Esophagus squamous epithelium (tissue), 5 donors: ENCODE measurements at places on chromosomes 1 and 21.

DNA sequence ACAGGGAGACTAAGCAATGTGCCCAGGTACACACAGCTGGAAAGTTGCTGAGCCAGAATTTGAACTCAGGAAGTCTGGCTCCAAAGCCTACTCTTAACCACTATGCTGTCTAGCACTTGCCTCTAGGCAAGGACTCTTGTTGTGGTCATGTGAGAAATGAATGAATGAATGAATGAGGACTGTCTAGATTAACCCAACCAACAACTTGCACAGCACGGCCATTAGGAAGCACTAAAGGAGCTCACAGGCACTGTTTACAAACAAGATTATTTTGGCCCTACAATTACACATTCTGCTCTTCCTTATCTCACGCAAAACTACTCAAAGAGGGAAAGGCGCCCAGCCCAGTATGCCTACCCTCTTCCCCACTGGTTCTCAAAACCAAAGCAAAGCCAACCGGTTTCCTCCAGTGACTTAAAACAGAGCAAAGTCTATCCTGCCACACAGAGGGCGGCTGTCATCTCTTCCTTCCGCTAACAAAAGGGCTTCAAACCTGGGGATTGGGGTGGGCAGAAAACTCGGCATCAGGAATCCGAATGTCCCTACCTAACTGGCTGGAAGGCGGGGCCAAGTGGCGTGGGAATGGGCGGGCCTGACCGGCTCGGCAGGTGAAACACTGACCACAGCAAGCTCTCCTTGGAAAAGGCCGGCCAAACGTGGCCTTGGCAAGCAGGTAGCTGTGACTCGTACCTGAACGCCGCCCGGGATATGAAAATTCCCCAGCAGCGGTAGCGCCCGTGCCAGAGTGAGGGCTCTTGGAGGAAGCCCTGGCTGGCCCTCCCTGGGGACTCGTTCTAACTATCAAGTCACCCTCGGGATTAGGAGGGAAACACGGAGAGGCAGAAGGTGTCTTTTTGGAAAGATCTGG lies 948 bp downstream of the STK40 start:
- DNase-seq = no peak

GRCh38 chr1:20184481-20184900 lies 1.4 kb upstream of the UBXN10 start:
- no peak for DNase-seq

- no peak for DNase-seq
These were observed 53.1 kb downstream of the S100B start for GRCh38 chr21:46551636-46552241.

- DNase-seq = no peak
These were observed 22.0 kb upstream of the PRELP start for GRCh38 chr1:203453616-203454015.

GRCh38 chr1:154881820-154882535 lies 11.9 kb upstream of the KCNN3 start:
- no peak for DNase-seq

DNA sequence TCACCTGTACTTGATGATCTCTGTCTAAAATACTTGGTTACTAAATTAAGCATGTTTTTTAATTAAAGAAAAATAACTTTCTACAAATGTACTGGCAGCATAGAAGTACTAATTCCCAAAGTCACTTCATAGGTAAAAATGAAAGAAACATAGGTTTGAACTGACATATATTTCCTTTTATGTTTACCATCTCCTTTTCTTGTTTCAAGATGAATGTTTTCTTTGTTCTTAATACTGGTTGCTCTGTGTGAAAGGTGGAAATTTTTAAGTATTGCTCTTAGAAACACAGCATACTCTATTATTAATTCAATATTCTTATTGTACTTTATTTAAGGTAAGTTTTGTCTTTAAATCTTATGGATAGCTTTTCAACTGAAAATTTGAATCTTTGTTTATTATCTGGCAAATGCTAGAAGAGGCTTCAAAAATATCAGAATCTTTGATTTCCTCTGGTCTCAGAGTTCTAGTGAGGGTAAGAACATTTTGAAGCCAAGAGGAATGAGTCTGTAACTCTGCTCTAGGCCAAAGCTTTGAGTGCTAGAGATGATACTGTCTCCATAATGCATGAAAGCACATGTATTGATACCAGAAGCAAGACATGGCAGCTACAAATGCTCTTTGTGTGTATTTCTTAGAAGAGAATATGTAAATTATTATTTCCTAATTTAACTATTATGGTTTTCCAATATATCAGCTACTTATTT lies 18.2 kb downstream of the RRP15 start:
- no peak for DNase-seq

DNA sequence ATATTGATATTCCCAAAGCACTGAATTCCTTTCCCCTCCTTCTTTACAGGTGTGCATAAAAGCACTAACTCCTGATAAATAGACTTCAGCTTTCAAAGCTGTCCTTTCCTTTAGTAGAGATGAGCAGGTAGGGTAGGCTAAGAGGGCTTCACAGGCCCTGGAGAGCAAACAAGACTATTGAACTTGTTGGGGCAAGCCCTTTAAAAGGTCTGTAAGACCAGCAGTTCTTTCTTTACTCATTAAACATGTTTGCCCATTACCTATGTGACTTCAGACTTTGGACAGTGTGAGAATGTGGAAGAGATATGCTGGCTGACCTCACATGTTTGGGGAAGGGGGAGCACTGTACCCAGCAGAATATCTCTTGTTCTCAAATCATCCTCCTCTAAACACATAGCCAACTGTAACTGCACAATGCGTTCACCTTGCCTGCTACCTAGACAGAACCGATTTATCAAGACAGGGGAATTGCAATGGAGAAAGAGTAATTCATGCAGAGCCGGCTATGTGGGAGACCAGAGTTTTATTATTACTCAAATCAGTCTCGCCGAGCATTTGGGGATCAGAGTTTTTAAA lies 27.1 kb upstream of the HAO2 start:
- no peak for DNase-seq

DNA sequence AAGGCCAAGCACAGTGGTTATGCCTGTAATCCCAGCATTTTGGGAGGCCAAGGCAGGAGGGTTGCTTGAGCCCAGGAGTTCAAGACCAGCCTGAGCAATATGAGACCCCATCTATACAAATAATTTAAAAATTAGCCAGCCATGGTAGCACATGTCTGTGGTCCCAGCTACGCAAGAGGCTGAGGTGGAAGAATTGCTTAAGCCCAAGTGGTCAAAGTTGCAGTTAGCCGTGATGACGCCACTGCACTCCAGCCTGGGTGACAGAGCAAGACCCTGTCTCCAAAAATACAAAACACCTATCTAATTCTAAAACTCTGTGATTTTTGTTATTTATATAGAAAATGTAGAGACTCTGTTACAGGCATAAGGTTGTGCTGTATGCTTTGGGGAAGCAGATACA lies 44.2 kb upstream of the ZYG11A start:
- no peak for DNase-seq

GRCh38 chr1:186178426-186179043 lies 196.5 kb downstream of the TPR start:
- no peak for DNase-seq

GRCh38 chr21:28220680-28221079 lies 772.0 kb downstream of the LTN1 start:
- no peak for DNase-seq

DNA sequence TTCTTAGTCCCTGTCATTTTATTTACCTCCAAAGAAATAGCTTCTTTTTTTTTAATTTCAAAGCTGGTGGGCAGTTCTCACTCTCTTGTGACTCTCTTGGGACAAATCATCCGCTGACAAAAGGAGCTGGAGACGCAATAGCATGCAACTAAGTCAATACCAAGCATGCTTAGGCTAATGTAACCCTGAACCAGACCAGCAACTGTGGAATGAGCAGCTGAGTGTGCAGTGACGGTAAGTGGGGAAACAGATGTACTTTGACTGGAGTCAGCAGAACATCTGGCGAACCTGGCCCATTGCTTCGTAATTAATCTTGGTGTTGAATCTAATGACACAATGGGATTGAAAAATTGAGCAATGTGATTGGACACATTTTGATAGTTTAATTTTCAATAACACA lies 280.7 kb upstream of the PLXNA2 start:
- DNase-seq = no peak

DNA sequence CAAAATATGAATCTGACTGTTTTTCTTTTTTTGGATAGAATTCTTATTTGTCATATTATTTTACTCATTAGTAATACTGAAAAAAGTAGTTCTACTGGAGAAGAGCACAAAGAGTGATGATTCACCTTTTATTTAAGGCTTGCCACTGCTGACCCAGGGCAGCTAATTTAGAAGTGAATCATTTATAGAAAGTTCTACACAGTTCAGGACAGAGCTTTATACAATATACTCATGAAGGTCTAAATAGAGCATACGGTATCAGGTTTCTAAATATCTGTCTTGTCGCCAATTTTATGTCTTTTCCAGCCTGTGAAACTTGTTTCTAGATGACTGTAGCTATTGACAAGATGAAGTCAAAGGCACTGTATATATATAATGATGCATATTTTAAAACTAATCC lies 25.0 kb downstream of the GIPC2 start:
- DNase-seq = no peak

GRCh38 chr1:16318555-16318954 lies 33.7 kb downstream of the FBXO42 start:
- DNase-seq = no peak

- no peak for DNase-seq
These were observed 113.0 kb downstream of the ETS2 start for GRCh38 chr21:38918607-38919346.

DNA sequence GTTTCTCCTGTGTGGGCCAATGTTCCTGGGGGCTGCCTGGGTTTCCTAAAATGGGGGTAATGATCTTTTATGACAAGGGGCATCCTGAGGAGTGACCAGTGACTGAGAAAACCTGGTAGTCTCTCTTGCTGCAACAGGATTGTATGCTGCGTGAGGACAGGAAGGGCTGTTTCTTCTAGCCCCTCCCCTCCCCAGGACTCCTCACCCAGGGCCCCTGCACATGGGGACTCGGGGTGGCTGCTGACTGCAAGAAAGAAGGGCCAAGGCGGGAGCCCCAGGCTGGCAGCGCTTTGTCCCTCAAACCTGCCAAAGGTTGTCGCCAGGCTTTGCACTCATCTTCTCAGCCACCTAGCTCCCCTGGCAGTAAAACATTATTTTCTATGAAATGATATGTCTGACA lies 442.4 kb downstream of the CAMTA1 start:
- DNase-seq = no peak

- DNase-seq = no peak
These were observed 34.4 kb downstream of the MRPL39 start for GRCh38 chr21:25572861-25573310.

- no peak for DNase-seq
These were observed 13.8 kb downstream of the EFHD2 start for GRCh38 chr1:15423355-15424077.

GRCh38 chr1:2443277-2444137 lies 31.1 kb upstream of the PEX10 start:
- DNase-seq = no peak

DNA sequence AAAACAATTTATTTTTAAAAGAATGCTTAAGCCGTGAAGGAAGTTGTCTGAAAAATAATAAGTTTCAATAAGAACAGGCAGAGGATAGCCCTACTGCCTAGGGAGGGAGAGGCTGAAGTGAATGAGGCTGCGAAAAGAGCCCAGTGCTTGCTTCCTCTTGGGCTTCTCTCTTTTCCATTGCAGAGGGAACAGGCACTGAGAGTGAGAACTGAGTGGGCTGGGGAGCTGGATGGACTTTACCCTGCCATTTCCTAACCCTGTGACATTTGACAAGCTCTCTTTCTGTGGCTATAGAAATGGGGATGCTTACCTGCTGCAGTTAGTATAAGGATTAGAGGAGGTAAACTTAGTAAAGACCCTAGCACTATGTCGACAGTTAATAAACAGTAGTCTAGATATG lies 30.0 kb downstream of the TENT5C start:
- DNase-seq = no peak

DNA sequence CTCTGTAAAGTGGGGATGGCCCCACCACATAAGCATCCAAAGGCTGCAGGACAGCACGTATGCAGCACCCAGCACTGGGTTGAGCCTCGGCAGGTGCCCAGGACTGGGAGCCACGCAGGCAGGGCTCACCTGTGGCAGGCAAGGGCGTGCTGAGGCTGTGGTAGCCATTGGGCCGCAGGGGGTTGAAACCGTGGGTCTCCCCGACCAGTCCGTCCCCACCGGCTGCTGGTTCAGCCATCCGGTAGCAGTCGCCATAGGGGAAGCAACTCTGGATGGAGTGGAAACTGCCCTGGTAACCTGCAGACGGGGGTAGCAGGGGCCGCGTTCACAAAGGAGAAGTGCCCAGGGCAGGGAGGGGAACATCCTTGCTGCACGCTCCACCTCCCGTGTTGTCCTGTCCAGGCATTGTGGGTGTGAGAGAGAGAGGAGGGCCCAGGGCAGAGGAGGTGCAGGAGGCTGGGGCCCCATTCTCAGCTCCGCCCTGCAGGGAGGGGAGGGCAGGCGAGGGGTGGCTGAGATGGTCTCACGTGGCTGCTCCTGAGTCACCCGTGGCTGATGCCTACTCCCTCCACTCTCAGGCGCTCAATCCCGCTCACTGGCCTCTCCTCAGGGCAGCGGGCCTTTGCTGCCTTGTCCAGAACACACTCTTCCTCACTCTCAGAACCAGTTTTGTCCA lies 49.9 kb downstream of the DMRTB1 start:
- DNase-seq = no peak

DNA sequence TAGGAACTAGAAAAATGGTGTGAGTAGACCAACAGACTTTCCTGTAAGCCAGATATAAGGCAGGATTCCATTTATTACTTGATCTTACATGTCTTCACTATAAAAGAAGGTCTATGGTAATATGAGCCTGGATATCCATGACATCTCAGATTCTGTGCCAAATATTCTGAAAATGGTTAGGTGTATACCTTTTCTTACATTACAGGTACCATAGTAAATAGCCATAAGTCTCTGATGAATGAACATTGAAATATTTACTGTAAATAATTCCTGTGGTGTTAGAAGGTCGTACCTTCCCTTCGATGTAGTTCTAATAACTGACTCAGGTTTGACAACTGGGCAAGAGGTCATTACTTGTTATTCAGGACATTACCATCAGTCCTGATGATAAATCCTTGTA lies 657.9 kb downstream of the BRINP3 start:
- DNase-seq = no peak

GRCh38 chr1:14661222-14661621 lies 62.7 kb downstream of the KAZN start:
- no peak for DNase-seq

- no peak for DNase-seq
These were observed 32.9 kb downstream of the CD58 start for GRCh38 chr1:116537898-116538297.
